ENCODE measurements at places on chromosomes 5 and 9. TPM values are rescaled to one million over a fixed set of nuclear protein-coding genes. Genes with fewer than 3 reads are reported as not detected.

Gene PDE6A
- 2.7 TPM for total RNA-seq

Gene PIGO
- 51.3 TPM for total RNA-seq

GRCh38 chr9:107615321-107615720 lies 125.8 kb upstream of the KLF4 start:
- no peak for DNase-seq

GRCh38 chr5:149388498-149389190 lies 9.6 kb upstream of the IL17B start:
- DNase-seq, result no peak

- DNase-seq, result no peak
These were observed 124.3 kb downstream of the GCNT1 start for GRCh38 chr9:76583256-76583655.
